Activated T-cell treated with anti-CD3 and anti-CD28 coated beads, Interleukin-2, amount 50 U/mL, for 72 hours (primary cell): ENCODE measurements at places on chromosomes 6 and 20.

DNA sequence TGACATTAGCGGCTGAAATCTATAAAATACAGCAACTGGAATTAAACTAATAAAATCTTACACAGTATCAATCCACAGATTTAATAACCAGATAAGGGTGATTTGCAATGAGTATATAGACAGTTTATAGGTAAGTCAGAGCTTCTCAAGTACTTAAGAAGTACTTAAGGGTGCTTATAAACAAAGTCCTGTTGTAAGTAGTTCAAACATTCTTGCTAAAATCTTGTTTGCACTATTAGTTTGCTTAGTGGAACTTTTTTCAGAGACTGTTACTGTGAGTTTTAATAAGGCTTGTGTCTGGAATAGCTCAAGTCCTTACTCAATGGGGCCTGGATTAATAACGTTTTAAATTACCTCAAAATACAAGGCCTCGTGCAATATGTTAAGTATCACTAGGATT, 240.5 kb downstream of the GMDS start:
- DNase-seq, result no peak

DNA sequence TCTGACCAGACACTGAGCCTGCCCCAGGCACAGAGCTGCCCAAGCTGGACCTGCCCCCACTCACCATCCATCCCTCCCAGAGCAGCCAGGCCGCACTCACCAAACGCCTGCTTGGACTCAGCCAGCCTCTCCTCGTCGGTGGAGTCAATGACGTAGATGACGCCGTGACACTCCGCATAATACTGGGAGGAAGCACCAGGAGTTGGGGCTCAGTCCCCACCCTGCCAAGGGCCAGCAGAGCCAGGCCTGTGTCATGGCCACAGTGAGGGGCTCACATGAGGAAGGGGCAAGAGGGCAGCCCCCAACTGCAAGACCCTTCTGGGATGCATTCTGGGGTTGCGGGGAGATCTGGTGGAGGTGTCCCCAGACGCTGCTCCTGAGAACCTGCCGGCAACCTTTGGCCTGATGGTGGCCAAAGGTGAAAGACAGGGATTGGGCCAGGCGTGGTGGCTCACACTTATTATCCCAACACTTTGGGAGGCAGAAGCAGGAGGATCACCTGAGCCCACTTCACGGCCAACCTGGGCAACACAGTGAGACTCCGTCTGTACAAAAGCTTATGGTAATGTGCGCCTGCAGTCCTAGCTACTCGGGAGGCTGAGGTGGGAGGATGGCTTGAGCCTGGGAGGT, 5.6 kb downstream of the ARFRP1 start:
- no peak for DNase-seq

GRCh38 chr20:61771805-61772350, 293.8 kb downstream of the TAF4 start:
- DNase-seq, result no peak

- DNase-seq, result no peak
Observed at GRCh38 chr20:41848180-41848579, 230.0 kb upstream of the CHD6 start.

- DNase-seq, result peak; percentile 31
Observed at GRCh38 chr6:132648356-132648755, 10.6 kb downstream of the TAAR1 start.

GRCh38 chr6:165876588-165876987, 213.5 kb upstream of the PDE10A start:
- DNase-seq, result no peak

DNA sequence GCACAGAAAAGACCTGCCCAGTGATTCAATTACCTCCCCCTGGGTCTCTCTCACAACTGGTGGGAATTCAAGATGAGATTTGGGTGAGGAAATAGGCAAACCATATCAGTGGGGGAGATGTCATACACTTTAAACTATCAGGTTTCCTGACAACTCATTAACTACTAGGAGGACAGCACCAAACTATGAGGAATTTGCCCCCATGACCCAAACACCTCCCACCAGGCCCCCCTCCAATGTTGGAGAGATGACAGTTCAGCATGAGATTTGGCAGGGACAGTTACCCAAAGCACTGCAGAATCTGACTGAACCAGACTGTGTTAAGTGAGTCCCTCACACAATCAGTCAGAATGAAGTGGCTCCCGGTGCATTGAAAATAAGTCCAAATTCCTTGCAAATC, 148.0 kb downstream of the TTLL2 start:
- DNase-seq, result no peak

- no peak for DNase-seq
Observed at GRCh38 chr6:19866173-19866984, 29.2 kb downstream of the ID4 start.

GRCh38 chr6:45966340-45966739, 49.3 kb downstream of the CLIC5 start:
- no peak for DNase-seq

DNA sequence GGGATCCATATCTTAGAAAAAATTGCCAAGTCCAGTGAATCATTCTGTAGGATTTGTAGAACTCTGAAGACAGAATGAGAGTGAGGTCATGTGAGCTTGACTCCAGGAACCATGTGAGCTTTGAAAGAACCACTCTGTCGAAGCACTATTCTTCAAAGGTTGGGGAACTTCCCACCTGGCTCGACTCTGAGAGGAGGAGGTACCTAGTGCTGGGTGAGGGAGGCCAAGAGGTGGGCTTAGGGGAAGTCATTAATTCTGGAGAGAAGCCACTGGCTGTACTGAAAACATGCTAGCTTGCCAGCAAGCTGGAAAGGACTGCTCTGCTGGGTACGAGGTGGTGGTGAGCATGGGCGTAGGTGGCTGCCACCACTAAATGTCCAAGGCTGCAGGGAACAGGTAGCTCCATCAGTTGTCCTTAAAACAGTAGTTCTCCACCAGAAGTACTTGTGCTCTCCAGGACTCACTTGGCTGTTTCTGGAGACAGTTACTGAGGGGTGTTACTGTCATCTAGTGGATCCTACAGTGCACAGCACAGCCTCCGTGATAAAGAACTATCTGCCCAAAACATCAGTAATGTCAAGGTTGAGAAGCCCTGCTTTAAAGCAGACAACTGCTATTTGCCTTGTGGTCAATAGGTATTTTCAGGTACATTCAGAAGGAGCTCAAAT, 34.7 kb upstream of the SYNJ2 start:
- no peak for DNase-seq

DNA sequence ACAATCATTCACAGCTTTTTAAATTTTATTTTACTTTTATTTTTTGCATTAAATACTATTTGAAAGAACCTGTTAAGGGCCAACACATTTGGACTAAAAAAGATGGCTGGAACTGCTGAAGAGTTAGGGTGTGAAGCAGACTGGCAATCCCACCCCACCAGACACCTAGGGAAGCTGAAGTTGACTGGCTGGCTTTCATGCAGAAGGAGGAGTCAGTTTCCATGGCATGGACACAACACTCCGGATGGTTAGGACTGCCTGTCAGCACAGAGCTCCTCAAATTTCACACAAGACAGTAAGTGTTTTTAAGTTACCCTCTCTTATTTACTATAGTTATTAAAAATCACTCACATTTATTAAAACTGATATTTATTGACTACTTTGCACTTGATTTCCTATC, at the start of gene ANKRD66:
Gene ANKRD66 (plus strand): TSS at position 238 of the 400 bp plus-strand sequence. CDS start 5,016 bp downstream, outside the sequence.
- no peak for DNase-seq

DNA sequence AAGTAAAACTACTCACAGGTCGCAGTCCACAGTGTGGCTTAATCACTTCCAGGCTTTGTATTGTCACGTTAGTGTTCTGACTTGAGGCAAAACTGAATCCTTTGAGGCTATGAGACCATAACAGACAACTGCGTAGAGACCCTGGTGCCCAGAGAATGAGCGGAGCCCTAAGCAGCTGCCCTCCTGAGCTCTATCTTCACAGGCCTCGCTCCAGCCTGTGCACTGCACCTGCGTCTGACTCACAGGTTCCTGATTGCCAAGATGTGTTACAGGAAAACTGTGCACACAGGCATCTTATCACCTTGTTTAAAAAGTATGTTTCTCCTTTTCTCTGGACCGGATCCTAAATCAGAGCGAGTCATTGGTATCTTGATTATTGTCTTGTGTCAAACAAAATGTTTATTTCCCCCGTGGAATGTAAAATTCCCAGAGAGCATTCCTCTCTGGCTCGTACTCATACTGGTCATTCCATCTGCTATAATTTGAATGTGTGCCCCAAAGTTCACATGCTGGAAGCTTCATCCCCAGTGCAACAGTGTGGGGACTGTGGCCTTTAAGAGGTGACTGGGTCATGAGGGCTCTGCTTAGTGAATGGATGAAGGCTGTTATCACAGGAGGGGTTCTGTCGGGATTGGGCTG, 25.7 kb downstream of the PRR18 start:
- no peak for DNase-seq

GRCh38 chr6:46776070-46776712, 17.0 kb upstream of the MEP1A start:
- DNase-seq, result no peak

GRCh38 chr6:113713665-113714064, 143.5 kb upstream of the MARCKS start:
- no peak for DNase-seq

DNA sequence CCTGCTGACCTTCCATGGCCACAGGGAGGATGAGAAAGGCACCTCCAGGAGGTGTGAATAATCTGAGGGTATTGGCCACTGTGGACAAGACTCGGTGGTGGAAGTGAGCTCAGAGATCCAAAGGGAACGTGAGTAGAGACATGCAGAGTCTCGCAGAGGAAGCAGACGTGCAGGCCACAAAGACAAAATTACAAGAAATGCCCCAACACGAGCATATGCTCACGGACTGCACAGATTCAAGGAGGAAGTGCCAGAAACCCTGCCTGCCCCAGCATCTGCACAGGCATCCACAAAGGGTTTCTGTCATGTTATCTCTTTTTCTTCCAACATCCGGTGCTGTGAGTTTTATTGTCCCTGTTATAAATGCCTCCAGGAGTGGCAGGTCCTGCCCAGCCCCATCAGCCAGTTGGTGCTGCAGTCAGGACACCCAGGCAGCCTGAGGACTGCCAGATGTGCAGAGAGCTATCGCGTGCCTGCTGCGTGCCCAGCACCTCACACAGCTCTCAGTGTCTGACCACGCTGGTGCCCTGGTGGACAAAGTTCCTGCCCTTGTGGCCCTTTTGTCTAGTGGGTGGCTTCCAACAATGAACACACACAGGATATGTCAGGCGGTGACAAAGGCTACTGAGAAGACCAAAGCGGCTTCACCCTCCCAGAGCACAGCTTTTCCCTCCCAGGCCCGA, 34.0 kb upstream of the FANCE start:
- no peak for DNase-seq

DNA sequence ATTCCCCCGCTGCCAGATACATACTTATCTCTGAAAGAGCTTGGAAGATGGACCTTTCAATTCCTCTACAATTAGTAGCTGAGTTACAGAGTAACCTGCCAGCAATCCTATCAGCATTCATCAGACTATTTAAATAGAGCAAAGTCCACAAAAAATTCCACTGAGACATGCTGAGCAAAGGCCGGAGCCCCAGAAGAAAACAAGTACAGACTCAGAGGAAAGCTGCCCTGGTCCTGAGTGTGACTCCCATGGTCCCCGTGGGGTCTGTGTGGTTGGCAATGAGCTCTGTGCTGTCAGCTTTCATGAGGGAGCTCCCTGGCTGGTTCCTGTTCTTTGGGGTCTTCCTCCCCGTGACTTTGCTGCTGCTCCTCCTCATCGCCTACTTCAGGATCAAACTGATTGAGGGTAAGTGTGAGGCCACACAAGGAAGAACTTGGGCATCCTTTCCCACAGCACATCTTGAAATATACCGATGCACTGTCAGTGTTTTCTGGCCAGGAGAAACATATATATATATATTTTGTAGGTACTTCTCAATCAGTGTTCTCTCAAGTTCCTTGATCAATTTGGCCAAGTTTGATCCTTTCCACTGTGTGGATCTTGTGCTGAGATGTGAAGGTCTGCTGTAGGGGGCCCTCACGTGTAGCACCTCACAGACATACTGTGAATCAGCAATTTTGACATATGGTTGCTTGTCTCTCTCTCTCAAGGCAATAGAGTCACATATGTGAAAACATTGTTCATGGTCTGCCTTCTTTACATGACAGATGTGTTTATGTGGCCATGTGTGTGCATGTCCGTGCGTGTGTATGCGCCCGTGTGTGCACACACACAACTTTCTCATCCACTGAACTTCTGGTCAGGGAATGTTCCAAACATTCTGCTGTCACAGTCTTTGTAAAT, at the start of gene SMLR1:
Gene SMLR1 (plus strand): TSS at position 160 of the 903 bp plus-strand sequence. CDS start 8 bp downstream, at position 168.
- no peak for DNase-seq

GRCh38 chr6:64750910-64751309, 956.1 kb downstream of the EYS start:
- no peak for DNase-seq

DNA sequence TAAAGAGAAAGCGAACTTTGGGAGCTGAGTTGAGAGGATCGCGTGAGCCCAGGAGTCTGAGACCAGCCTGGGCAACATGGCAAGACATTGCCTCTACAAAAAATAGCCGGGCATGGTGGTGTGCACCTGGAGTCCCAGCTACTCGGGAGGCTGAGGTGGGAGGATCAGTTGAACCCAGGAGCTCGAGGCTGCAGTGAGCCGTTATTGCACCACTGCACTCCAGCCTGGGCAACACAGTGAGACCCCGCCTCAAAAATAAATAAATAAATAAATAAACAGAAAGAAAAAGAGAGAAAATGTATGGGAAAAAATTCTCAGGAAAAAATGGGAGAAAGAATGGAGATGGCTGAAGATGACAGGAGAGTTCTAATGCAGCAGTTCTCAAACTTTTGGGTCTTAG, 2.5 kb downstream of the C20orf202 start:
- DNase-seq, result no peak

DNA sequence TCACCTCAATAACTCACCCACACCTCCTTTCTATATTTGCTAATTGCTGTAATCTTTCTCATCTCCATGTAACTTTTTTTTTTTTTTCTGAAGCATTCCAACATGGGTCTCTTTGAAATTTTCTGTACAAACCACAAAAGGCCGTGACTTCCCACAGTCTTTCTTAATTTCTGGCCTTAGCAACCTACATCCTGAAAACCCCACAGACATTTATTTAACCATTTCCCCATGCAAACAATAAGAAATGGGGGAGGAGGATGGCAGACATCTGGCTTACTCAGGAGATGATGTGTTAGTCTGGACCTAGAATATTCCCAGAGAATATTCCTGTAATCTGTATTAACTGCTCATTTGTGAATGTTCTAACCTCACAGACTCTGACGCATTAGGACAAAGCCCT, 57.6 kb downstream of the MEP1A start:
- DNase-seq, result no peak
